Suppressor macrophage treated with lipopolysaccharide for 1 hour (primary cell): ENCODE measurements at places on chromosomes 1 and 21.

DNA sequence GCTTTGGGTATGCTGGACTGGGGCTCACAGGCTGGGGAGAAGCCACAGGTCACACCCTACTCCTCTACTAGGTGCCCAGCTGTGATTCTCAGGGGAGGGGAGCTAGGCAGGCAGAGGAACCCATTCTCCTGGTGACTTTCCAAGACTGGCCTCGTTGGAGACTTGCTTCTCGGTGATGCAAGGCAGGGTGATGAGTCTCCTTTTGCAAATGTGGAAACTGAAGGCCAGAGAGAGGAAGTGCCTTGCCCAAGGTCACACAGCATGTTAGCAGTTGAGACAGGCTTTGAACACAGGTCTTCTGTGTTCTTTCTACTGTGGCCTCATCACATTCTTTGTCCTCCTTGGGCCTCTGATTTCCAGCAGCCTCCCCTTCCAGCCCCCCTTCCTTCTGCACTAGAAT is 20.5 kb upstream of the C1QA start:
- DNase-seq: peak; percentile 48

DNA sequence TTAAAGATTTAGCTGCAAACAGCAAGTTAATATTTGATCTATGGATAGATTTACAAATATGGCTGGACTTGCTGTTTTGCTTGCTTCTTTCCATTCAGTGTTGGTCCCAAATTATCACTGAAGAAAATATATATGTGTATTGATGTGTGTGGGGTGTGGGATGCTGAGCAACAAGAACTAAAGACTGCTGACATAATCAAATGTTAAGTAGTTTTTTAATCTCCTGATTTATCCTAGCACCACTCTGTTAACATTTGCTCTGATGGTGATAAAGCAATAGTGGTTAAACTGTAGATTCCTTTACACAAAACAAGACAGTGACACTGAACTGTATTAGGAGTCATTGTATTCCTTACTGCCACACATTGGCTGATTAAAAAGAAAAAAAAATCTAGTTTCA is 1023.5 kb upstream of the B3GALT2 start:
- no peak for DNase-seq

DNA sequence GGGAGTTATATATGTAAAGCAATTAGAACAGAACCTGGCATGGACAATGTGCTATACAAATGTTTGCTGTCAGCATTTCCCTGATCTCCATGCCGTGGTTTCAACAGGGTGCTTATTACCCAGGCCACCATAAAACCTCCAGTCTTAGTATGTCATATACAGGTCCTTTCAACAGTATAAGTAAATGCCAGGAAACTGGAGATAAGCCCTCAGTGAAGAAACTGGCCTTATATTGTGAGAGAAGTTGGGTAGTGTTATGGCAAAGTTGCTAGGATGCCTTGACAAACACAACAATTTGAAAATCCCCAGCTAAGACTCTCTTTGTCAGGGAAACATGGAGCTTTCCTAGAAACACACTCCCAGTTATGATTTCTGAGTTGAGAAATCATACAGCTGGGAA is 850.2 kb upstream of the ADAMTS5 start:
- no peak for DNase-seq

- DNase-seq: no peak
Observed at GRCh38 chr1:169958987-169959386, 65.3 kb upstream of the SCYL3 start.

DNA sequence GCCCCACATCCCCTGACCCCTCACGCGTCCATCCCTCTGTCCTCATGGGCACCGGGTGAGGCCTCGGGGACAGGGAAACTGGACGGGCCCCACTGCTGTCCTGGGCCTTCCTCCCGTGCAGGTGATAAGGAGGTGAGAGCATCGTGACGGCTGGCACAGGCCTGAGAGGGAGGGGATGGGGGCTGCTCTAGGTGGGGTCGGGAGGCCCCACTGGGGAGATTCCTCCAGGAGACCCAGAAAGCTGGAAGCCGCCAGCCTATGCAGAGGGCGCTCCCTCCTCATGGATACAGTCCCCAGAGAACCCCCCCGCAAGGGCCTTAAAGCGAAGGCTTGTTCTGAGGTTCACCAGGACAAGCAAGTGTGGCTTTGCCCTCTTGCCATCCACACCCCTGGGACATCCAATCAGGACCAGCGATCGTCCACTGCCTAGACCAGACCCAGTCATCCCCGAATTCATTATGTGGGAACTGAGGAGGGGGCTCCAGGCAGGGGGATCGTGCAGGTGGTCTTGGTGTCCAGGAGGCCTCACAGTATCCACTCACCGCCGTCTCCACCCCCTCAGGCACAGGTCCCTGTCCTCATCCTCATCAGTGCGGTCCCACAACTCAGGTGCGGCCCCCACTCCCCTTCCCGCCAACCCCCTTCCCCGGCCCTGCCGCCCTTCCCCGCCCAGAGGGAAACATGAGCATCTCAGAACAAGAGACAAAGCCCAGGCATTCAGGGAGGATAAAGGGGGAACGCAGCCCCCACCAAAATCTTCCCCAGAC is 45.3 kb upstream of the COL18A1 start:
- DNase-seq: no peak

DNA sequence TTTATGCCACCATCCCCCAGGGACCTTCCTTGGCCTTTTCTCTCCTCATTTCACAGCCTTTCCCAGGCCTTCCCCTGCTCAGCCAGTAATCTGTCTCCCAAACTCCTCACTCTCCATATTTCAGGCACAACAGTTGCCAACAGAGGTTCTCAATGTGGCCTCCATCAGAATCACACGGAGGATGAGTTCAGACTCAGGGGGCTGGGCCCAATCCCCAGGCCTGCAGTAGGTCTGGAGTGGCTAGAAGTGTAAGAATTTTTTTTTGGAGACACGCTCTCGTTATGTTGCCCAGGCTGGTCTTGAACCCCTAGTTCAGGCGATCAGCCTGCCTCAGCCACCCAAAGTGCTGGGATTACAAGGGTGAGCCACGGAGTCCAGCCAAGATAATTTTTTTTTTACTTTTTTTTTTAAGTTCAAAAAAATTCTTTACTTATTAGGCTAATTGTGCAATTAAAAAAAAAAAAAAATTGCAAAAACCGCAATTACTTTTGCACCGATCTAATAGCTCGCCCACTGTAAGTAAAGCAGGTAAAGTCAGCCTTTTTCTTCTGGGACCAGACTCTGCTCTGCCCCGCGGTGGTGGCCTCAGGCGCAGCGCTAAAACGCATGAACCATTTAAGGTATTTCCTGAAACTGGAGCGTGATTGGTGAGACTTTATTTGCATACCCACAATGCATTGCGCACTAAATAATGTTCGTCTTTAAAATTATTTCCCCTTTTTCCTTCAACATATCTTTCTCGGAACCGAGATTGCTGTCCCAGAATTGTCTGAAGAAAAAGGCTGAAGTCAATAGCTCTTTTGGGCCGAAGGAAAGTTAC is 18.7 kb downstream of the KIAA2013 start:
- DNase-seq: peak; percentile 93

GRCh38 chr1:244651956-244652622 is 837 bp upstream of the DESI2 start:
- DNase-seq: no peak

GRCh38 chr1:248847181-248847955 is 9.3 kb downstream of the ZNF672 start:
- DNase-seq: no peak

DNA sequence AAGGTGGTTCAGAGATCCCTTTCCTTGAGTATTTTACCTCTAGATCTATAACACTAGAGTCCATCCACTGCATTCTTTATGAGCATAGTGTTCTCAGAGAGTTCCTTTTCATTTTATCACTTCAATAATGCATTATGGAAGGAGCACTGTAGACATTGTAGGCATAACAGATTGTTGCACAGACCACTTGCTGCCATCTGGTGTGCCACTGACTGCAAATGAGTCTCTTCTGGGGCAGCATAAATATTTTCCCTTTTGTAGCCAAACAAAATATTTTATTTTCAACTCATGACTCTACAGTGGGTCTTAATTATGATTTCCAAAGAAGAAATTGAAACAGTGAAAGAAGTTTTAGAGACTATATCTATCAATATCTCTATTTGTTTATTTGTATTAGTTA is 290.4 kb downstream of the OLFM3 start:
- no peak for DNase-seq

- no peak for DNase-seq
Observed at GRCh38 chr1:99737016-99737415, 29.4 kb downstream of the FRRS1 start.

- DNase-seq: no peak
Observed at GRCh38 chr1:153444078-153444477, 16.4 kb downstream of the S100A7 start.

DNA sequence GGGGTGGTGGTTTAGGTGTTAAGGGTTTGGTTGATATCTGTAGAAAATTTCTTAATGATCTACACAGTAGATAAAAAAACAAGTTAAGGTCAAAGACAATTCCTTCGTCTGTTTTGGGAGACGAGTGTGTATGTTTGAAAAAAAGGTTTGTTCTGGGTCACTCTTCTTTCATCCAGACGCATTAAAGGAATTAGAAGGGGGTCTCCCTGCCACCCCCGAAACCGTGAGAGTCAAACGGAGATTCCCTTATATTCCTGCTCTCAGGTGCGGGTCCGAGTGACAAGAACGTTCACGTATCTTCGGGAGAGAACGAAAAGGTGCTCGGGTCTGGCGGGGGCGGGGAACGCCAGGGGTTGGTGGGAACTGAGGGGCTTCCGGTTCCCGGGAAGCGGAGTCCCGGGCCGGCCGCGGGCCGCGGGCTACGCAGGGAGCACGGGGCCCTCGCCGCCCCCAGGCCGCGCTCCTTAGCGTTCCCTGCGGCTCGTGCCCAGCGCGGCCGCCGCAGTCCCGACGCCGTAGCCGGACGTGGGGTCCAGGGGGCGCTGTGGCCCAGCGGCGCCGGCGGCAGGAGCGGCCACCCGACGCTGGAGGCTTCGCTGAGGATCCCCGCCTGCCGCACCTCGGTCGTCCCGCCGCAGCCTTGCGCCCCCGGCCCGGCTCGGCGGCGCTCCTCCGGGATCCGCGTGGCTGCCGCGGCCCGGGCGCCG is at the start of gene ZFYVE9:
ZFYVE9 (plus strand) TSS at position 577 of the 707 bp plus-strand sequence. CDS start 91,118 bp downstream, outside the sequence.
- DNase-seq: peak; percentile 93

DNA sequence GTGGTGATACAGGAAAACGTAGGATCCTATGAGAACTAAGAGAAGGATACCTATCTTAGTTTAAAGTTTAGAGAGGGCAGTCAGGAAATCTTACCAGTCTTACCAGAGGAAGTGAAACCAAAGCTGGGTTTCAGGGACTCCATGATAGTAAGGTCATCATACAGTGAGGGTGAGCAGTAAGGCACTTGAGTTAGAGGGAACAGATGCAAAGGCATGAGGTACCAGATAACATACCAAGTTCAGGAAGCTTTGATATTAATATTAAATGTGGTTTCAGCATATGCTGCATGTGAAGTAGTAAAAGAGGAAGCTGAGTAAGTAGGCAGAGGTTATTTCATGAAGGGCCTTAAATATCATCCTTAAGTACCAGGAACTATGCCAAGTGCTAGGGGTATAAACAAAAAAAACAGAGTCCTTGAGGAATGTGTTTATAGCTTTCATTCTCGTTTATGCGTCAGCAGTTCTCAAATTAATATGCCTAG is 16.9 kb downstream of the ATG4C start:
- DNase-seq: peak; percentile 87

GRCh38 chr1:32241001-32241763 is 5.8 kb upstream of the FAM167B start:
- peak; percentile 48 for DNase-seq

DNA sequence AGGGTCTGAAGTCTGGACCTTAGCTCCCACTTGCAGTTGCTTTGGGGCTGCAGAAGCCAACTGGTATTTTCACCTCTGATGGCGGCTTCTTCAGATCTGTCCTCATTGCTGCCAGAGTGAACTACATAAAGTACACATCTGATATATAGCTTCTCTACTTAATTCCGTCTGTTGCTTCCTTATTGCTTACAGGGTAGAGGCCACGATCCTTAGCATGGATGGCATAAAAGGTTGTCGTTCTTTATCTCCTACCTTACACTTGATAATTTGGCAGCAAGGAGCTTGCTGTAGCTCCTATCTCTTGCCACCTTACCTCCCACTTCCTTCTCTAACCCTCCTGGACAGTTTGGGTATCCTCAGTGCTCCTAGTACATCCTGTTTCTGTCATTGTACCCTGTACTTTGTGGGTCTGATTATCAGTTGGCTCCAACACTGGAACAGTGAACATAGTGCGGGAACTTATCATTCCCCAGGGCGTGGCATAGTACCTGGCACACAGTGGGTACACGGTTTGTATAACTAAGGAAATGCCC is 30.9 kb upstream of the NBL1 start:
- no peak for DNase-seq

DNA sequence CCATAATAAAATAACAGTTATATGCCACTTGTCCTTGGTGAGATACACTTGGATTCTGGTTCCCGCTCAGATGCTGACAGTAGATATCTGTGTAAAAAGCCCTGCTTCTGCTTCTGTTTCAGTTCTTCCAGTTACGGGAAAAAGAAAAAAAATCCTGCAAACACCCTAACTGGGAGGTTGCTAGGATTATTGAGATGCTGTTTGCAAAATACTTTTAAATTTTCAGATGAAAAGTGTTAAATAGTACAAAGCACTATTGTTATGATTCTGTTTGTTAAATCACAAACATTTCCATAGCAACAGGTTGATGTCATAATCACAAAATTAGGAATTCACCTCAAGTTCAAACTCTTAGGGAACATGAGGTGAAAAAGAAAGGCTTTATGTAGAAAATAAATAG is 232.3 kb downstream of the HMCN1 start:
- DNase-seq: no peak

GRCh38 chr1:26019641-26020315 is 1.8 kb upstream of the EXTL1 start:
- no peak for DNase-seq

DNA sequence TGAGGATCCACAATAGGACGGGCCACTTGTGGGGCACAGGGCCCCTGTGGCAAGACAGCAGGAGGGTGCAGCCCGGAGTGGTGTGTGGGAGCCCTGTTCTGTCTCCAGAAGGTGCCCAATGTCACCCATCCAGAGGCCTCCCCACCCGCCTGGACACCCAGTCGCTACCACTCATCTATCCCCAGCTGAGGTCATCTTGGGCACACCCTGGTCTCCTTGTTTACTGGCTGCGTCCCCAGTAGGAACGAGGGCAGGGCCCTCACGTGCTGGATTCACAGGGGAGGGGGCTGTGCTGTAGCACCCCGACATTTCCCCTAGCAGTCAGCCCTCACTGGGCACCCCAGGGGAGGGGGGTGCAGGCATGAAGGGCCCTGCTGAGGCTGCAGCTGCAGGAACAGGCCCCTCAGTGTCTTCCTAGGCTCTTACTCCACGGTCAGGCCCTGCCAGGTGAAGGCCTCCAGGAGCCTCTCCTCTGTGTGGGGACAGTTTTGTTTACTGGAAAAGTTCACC is 2.3 kb upstream of the TNNT2 start:
- no peak for DNase-seq

DNA sequence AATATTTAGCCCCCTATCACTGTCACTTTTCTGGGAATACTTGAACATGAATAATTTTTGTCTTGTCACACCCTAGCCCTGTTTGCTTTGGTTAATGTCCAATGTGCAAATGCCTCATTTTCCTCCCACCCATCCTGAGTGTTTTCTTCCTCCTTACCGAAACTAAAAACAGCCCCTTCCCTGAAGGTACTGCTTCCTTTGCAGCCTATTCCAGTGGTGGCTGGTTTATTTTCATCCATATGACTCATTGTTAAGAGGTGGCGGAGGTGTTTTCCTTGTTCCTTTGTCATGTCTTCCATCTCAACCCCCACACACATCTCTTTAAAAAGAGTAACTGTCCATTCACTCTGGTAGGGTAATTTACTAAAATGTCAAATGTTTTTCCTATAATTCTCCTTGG is 40.4 kb downstream of the CD55 start:
- DNase-seq: peak; percentile 33

- DNase-seq: peak; percentile 74
Observed at GRCh38 chr1:228940926-228941325, 205.6 kb downstream of the RHOU start.
